ENCODE measurements at places on chromosomes 13 and 19. TPM values are rescaled to one million over a fixed set of nuclear protein-coding genes. Genes with fewer than 3 reads are reported as not detected.

GRCh38 chr13:98324105-98324504, 147.0 kb upstream of the RNF113B start:
- no peak for DNase-seq

GRCh38 chr19:43695985-43696704, 19.7 kb upstream of the IRGC start:
- DNase-seq: no peak

DNA sequence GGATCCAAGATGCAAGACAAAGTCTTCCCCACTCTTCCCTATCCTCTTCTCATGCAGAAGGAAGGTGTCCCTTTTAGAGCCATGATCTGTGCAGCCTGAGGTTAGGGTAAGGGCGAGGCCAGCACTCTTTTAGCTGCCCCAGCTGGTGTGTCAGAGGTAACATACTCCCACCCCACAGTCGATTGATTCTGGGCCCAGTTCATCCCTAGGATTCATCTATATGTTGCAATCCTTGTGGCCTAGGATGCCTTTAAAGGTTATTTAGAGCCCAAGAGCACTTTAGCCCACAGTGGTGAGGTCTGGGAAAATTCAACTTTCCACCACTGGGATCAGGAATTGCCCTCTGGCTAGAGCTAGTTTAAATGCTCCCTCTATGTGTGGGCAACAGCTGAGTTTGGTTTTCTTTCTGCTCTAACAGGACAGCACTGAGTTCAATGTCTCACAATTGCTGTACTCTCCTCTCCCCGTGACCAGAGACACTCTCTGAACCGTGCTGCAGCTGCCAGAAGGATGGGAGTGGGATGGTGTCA, 201.3 kb upstream of the SERP2 start:
- no peak for DNase-seq

DNA sequence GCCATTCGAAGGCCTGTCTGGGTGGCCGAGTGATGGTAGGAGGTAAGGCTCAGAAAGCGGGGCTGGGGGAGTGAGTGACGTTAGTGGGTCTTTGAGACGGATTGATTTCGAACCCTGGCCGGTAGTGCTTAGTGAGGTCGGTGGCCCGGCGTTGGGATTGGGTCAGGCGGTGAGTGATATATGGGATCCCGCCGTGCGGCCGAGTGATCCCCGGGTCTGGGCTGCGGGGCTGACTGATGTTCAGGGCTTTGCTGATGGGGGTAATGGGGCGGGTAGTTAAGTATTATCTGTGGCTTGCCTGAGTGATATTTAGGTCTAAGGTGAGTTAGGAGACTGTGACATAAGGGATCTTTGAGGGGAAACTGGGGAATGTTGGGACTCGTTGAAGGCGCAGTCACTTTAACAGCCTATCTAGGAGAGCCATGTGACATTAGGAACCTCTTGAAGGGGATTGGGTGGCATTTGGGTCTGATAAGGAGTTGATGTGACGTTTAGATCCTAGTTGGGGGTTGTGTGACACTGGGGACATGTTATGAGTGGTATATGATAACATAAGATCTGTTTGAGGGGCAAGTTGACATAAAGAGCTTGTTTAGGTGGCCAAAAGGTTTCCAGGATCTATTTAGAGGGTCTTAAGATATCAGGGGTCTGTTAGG, 543 bp downstream of the PSMC4 start:
- DNase-seq: no peak

- DNase-seq: no peak
Observed at GRCh38 chr19:52691215-52691610, 43.6 kb downstream of the ZNF611 start.

GRCh38 chr19:55443824-55444480, 852 bp upstream of the SHISA7 start:
- no peak for DNase-seq

DNA sequence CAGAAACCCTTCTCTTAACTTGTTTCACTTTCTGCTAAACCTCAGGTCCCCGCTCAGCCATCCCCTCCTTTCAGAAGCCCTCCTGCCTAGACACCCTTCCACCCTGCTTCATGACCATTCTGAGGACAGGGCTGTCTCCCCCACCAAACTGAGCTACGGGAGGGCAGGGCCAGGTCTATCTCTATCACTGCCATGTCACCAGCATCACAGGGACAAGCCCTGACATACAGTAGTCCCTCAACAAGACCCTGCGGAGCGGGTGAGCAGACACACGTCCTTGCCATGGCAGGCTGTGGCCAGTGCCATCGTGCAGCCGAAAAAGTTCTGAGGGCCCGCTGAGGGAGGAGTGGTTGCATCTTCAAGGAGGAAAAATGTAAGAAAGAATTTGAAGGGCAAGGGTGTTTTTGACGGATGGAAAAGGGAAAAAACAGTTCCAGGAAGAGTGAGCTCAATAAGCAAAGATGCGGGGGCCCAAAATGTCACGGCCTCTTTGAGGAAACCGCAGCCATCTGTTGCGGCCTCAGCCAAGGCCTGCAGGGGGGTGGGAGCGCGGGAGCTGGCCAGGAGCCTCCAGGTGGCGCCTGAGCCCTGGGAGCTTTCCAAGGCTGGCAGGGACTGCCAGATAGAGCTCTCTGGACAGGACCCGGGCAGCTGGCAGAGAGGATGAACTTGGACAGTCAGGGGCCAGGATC, 8.1 kb downstream of the PTGIR start:
- DNase-seq: peak; percentile 41

- no peak for DNase-seq
Observed at GRCh38 chr19:10920288-10920655, 8.2 kb downstream of the YIPF2 start.

- DNase-seq: no peak
Observed at GRCh38 chr13:111623208-111623607, 302.8 kb downstream of the TEX29 start.

- DNase-seq: no peak
Observed at GRCh38 chr19:18344582-18344950, 4.2 kb downstream of the PGPEP1 start.

DNA sequence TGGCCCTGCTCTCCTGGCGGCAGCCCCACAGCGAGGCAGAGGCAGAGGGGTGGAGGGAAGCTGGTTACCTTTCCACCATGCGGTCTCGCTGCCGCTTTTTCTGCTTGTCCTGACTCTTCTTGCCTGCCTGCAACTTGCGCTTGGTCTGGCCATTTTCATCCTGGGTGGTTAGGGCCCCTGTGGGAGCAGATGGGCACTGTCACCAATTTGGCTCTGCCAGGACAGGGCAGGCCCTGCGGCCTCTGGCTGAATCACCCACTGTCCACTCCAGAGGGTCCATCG, 19.6 kb upstream of the AKAP8 start:
- DNase-seq: no peak

GRCh38 chr13:36038785-36039555, 92.2 kb downstream of the DCLK1 start:
- no peak for DNase-seq

DNA sequence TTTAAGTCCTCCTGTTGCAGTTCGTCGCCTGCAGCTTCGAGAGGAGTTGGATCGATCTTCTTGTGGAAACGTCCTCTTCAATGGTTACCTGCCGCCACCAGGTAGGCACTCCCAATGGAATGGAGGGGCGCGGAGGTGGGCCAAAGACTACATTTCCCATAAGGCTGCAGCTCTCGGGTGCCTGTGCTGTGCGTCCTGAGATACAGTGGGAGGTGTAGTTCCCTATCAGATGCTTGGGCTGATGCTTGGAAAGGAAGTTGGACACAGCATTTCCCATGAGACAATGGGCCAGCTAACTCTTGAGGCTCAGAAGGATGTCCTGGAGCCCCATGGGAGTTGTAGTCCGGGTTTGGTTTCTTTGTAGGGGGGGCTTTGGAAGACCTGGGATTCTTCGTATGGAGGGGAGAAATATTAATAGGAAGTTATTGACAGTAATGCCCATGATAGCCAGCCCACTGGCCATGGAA, 1.8 kb downstream of the SHKBP1 start:
- DNase-seq: no peak

- DNase-seq: no peak
Observed at GRCh38 chr13:52001120-52001731, 10.0 kb downstream of the ATP7B start.

GRCh38 chr19:16381756-16382401, 57.3 kb downstream of the KLF2 start:
- DNase-seq: no peak

Gene STAP2
- 11.1 TPM for total RNA-seq

Gene FXYD5
- total RNA-seq: 466 TPM

Gene ZNF544
- 41.6 TPM for total RNA-seq

Gene ACP4
- total RNA-seq: not detected

Gene P2RY11
- total RNA-seq: 87.5 TPM

Gene ERVK3-1
- total RNA-seq: 117 TPM

Gene C13orf46
- 1.1 TPM for total RNA-seq

Gene GPR4
- total RNA-seq: not detected

Gene PRSS57
- 0.87 TPM for total RNA-seq

Gene ENOX1
- total RNA-seq: 0.14 TPM

Gene CYP4F11
- total RNA-seq: 0.14 TPM

Gene TSSK6
- 3.8 TPM for total RNA-seq

Measured in activated T-cell treated with anti-CD3 and anti-CD28 coated beads, Interleukin-2, amount 50 U/mL, for 4 hours (primary cell).